ENCODE measurements at places on chromosomes 12 and 14. TPM values are rescaled to one million over a fixed set of nuclear protein-coding genes. Genes with fewer than 3 reads are reported as not detected.

DNA sequence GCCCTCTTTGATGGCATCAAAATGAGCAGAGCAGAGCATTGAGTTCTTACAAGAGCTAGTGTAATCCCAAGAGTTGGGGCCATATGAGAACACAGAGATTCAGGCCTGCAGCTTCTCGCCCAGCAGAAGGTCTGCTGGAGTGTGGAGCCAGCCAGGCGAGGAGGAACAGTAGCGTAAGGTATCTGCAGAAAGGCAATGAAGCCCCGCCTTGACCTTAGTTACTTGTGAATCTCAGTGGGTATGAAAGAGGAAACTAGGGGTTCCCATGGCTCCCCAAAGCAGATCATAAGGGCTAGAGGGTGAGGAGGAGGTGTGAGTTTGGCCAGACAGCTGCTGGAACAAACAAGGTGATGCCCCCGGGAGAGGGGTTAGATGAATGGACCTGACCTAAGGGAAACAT is 49.4 kb downstream of the SLC8A3 start:
- no peak overlapping the region for H3K4me3 ChIP-seq
- no peaks in the 10 kb centered on the region for H3K36me3 ChIP-seq
- DNase-seq = no peak
- peaks cover 6% of the 10 kb centered on the region for H3K4me1 ChIP-seq
- no peak overlapping the region for H3K27ac ChIP-seq
- H3K27me3 ChIP-seq = no peaks in the 10 kb centered on the region

CACNA1C gene
- total RNA-seq = 11.1 TPM

DNA sequence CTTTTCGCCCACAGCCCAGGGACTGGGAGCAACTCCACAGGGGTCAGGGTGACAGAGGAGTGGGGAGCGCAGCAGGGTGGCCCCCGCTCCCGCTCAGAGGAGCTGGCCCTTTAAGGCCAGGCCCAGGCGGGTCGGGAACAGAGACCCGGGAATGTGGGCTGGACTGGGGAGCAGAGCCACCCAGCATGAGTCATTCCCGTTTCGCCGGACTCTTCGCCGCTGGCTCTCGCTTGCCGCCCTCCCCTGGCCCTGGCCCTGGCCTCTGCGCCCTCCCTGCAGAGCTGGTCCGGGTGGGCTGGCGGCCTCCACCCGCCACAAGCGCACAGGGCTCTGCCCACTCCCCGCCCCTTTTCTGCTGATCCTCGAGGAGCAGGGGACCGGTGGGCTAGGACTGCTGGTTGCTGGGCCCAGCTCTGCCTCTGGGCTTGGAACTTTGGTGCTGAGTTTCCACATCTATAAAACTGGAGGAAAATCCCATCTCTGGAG is 92.8 kb downstream of the NINJ2 start:
- DNase-seq = peak; percentile 58
- H3K4me3 ChIP-seq = peak overlapping the region; percentile 47
- peaks cover 2% of the 10 kb centered on the region for H3K4me1 ChIP-seq

GRCh38 chr14:68548194-68549076 is 244.4 kb downstream of the ZFP36L1 start:
- H3K4me1 ChIP-seq = peaks cover 49% of the 10 kb centered on the region
- no peaks in the 10 kb centered on the region for H3K36me3 ChIP-seq
- no peak overlapping the region for H3K27ac ChIP-seq
- H3K27me3 ChIP-seq = peaks cover 4% of the 10 kb centered on the region

C12orf50 gene
- not detected for total RNA-seq

KRT83 gene
- not detected for total RNA-seq

GRCh38 chr12:54870617-54871016 is 16.3 kb downstream of the MUCL1 start:
- H3K36me3 ChIP-seq = no peaks in the 10 kb centered on the region
- no peaks in the 10 kb centered on the region for H3K4me1 ChIP-seq
- no peak overlapping the region for H3K4me3 ChIP-seq
- DNase-seq = no peak
- H3K27me3 ChIP-seq = no peaks in the 10 kb centered on the region

DNA sequence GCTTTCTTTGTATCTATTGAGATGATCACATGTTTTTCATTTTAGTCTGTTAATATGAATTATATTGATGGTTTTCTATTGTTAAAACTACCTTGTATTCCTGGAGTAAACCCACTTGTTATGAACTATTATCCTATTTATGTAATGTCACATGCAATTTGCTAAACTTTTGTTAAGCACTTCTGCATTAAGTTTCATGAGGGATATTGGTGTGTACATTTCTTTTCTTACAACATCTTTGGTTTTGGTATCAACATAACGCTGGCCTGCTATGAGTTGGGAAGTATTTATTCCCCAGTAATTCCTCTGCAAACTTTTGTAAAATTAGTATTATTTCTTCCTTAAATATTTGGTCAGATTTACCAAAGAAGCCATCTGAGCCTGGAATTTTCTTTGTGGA is 46.5 kb upstream of the AMIGO2 start:
- H3K4me3 ChIP-seq = no peak overlapping the region
- no peaks in the 10 kb centered on the region for H3K36me3 ChIP-seq
- DNase-seq = no peak
- no peaks in the 10 kb centered on the region for H3K27me3 ChIP-seq

SCNN1A gene
- total RNA-seq = 2.2 TPM

- DNase-seq = no peak
- H3K27me3 ChIP-seq = no peaks in the 10 kb centered on the region
- no peak overlapping the region for H3K4me3 ChIP-seq
- H3K27ac ChIP-seq = no peak overlapping the region
Measured at GRCh38 chr14:54052696-54053385, 96.2 kb upstream of the BMP4 start.

GRCh38 chr12:14693116-14693515 is 3.3 kb downstream of the GUCY2C start:
- no peaks in the 10 kb centered on the region for H3K36me3 ChIP-seq
- H3K4me1 ChIP-seq = no peaks in the 10 kb centered on the region
- DNase-seq = no peak
- H3K27ac ChIP-seq = no peak overlapping the region
- H3K27me3 ChIP-seq = peaks cover 3% of the 10 kb centered on the region
- no peak overlapping the region for H3K4me3 ChIP-seq

RBP5 gene
- total RNA-seq = 1.0 TPM
